ENCODE measurements at places on chromosomes 3 and 15.

GRCh38 chr15:59322056-59322759 lies 50.5 kb downstream of the MYO1E start:
- no peak for DNase-seq

GRCh38 chr15:58932710-58933280 lies 684 bp downstream of the SLTM start:
- DNase-seq = no peak

- no peak for DNase-seq
Observed at GRCh38 chr3:152760591-152760990, 74.3 kb upstream of the P2RY1 start.

DNA sequence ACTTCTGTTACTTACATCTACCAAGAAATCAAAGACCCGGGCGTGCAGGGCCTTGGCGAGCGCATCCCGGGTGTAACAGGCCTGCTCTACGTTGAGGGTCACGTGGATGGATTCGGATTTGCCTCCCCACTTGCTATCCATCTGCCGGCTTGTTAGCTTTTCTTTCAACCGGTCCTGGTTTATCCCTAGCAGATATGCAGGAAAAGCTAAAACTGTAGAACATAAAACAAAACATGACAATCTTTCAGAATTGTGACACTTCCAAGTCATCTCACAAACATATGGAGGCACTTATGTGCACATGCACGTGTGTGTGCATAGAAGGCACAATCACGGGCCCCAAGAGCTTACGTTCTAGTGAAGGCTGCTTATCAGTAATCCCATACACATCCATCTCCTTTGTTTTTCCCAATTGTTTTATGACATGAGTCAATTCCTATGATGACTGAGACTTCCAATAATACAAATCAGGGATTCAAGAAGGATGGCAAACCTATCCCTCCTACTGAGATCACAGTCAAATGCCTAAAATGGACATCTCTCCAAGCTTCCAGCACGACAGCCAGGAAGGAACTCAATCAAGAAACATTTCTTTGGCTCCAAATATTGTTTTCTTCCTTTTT lies 11.3 kb downstream of the LDHAL6B start:
- no peak for DNase-seq

DNA sequence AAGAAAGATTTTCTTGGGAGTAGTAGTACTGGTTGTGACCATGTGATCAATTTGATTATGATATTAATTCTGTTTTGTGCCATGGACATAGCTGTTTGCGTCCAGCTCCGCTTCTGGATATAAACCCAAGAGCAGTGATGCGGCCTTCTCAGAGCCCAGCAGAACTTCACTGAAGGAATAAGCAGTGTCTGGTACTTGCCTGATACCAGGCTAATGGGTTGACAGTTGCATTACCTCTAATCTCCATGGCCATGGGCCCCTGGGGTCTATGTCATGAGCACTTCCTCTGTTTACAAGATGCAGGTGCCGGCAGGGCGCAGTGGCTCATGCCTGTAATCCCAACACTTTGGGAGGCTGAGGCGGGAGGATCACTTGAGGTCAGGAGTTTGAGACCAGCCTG lies 36.3 kb upstream of the RAB6B start:
- no peak for DNase-seq

GRCh38 chr15:40438712-40439111 lies 2.0 kb upstream of the BAHD1 start:
- DNase-seq = no peak

DNA sequence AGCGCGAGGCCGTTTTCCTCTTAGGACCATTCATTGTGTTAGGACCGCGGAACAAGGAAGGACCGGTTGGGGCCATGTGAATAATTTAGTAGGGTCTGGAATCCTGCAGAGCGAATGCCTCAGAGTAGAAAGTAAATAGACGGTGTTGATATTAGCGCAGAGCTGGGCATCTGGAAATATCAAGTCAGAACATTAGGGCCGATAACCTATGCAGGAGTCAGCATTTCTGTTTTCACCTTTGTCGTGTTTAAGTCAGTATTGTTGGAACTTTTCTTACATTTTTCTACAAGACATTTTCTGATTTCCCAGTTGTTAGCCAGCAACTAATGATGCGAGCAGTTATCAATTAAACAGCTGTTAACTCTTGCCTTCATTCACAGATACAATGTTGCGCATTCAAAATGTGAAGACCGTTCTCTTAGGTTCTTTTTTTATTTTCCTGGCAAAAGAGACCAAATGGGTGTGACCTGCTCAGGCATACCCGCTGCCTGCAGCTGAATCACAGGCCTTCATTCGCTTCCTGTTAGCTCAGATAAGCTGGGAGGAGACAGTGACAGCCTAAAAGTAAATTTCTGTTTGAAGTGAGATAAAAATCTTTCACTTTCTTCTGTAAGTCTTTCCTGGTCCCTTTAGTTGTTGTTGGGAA lies 966 bp upstream of the PKM start:
- DNase-seq = no peak

GRCh38 chr15:81336568-81336967 lies 12.6 kb upstream of the STARD5 start:
- no peak for DNase-seq

All from lower lobe of right lung (tissue), 2 donors.